ENCODE measurements at places on chromosomes 3 and 15.

DNA sequence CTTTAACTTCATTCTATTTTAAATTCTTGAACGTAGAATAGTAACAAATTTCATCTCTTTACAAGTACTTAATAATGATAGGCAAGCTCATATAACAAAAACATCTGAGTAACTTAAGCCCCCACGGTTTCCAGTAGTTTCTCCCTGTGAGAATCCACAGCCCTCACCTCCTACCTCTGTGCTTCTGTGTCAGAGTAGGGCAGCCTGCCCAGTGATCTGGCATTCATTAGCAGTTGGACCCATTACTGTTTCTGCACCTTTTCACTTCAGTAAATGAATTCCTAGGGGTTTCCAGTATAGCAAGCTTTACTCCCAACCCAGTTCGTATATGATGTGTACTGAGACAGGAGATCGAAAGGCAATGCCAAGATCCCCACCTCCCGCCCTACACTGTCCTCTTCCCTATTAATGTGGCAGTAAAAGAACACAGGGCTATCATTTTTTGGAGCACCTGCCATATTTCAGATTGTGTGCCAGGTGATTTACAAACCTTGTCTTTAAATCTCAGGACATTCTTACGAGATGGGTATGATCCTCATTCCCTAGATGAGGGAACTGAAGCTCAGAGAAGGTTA is 40.8 kb downstream of the EIF2AK4 start:
- no peak for DNase-seq

DNA sequence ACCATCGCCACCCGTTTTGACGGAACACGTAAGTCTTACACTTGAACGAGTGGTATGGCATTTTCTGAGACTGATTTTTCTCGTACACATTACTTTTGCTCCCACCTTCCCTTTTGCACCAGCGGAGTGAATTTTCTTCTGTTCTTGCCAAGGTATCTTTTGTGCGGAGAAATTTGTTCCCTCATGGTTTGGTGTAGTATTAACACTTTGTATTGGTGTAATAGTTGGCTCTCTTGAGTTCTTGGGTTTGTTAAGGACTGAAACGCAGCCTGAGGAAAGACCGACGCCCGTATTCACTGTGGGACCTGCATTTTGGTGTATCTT is 420 bp downstream of the KCNH8 start:
- DNase-seq: no peak

DNA sequence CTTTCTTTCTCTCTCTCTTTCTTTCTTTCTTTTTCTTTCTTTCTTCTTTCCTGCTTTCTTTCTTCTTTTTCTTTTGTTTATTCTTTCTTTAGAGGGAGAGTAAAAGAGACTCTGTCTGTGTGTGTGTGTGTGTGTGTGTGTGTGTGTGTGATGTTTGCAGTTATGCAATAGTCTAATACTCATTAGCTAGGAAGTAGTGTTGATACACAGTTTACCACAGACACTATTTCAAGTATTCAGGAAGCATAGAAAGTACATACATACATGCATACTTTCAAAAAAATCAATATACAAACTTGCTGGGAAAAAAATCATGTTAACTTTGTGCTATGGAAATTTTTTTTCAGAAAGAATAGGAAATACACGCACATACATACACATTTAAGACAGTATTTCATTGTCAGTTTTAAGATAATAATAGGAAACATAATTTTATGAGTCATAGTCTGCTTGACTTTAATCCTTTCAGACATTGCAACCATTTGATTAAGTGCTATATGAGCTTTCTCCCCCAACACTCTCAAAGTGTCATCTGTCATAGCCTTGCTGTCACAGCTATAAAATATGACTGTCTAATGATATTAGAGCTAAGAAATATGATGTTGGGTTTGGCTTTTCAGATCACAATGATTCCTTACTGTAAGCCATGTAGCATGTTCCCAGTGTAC is 74.9 kb upstream of the EPHA3 start:
- no peak for DNase-seq

GRCh38 chr15:85026304-85027032 is 44.8 kb downstream of the PDE8A start:
- DNase-seq: no peak

DNA sequence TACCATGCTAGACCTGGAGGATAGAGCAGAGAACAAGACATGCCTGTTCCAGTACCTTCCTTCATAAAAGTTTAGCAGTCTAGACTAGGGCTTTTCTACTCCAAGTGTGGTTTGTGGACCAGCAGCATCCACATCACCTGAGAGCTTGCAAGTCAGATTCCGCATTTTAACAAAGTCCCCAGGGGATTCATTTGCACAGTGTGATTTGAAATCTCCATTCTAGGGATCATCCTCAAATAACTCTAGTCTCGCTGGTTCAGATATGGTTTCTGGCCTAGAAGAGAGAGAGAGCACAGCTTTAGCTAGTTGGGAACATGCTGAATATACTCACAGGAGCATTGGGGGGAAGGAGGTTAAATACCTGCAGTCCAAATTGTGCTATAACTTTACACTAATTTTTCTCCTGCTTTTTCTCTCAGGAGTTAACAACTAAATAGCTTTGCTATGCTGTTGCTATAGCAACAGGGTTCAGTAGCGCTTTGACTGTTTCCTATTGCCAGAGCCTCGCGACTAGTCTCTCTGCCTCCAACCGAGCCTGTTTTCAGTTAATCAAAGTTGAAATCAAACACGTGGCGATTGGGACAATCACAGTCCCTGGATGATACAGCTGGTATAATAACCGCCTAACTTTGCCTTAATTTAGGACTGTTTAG is 64.0 kb upstream of the RASGRF1 start:
- no peak for DNase-seq

DNA sequence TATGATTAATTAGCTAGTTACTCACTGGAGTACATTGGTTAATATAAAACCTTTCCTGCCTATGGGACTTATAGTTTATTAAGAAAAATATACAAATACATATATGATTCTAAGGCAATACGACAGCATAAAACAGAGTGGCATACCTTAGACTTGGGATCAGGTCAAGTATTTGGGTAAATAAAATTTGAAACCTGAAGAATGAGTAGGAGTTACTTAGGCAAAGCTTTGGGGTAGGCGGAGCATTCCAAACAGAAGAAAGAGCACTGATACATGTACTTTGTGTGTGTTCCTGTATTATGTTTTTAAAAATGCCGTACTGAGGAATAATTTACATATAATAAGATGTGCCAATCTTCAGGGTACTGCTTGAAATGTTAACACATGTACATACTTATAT is 15.1 kb downstream of the ZPLD1 start:
- DNase-seq: no peak

- DNase-seq: no peak
Measured at GRCh38 chr3:37129871-37130270, 44.5 kb downstream of the LRRFIP2 start.

- DNase-seq: no peak
Measured at GRCh38 chr3:114025451-114025850, 30.9 kb downstream of the CCDC191 start.

GRCh38 chr3:44442596-44443309 is 34.7 kb downstream of the ZNF445 start:
- no peak for DNase-seq

DNA sequence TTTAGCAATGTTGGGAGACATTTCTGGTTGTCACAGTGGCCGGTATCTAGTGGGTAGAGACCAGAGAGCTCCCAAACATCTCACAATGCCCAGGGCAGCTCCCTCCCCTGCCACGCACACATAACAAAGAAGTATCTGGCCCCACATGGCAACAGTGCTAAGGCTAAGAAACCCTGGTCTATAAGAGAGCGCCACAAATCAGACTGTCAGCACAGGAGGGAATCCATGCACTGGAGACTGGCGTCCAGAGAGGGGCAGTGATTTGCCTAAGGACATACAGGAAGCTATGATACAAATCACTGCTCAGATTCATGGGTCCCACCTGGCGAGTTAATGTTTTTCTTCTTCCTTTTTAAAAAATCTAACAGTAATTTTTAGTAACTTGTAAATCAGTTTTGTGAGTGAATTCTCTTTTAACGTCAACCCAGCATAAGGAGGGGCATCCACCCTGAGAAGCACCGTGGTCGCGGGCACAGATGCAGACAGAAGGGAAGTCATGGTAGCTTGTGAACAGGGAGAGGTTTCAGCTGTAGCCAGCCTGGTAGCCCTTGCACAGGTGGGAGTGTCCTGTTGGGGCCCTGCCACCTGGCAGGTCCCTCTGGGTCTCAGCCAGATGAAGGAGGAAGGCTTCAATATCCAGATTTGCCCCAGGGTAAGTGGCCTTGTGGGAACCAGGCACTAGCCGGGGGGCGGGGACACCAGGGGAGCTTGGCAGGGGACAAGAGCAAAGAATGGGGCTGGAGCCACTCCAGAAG is 8.7 kb downstream of the ISG20 start:
- DNase-seq: no peak

- DNase-seq: no peak
Measured at GRCh38 chr3:133136114-133137041, 98.2 kb downstream of the TMEM108 start.

DNA sequence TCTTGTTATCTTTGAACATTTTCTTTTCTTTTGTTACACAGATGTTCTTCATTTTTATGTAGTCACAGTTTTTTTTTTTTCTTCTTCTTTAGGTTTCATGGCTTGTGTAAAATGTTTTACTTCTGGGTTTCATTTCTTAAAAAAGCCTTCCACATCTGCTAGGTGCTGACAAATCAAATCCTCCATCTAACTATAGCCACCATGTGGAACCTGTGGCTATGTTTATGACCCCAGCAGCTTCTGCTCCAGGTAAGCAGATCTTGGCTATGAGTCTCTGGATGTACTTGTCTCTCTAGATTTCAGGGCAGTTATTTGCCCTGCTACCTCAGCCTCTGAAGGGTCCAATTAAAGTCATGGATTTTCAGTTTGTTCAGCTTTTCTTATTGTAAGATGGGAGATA is 44.5 kb downstream of the OXSM start:
- no peak for DNase-seq

DNA sequence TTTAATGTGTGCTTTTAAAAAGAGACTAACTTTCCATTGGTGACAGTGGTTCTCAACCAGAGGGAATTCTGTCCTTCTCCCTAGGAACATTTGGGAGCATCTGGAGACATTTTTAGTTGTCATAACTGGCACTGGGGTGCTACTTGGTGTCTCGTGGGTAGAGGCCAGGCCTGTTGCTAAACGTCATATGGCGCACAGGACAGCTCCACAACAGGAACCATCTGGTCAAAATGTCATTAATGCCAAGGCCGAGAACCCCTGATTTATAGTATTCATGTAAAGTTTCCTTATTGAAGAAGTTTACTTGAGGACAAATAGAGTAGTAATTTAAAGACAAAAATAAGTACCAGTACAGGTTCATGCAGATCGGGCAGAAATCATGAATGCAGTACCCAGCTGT is 164.2 kb downstream of the FEZF2 start:
- no peak for DNase-seq

GRCh38 chr15:74373056-74373650 is 5.7 kb upstream of the CYP11A1 start:
- no peak for DNase-seq

- no peak for DNase-seq
Measured at GRCh38 chr15:59818336-59818735, 129.2 kb upstream of the BNIP2 start.

DNA sequence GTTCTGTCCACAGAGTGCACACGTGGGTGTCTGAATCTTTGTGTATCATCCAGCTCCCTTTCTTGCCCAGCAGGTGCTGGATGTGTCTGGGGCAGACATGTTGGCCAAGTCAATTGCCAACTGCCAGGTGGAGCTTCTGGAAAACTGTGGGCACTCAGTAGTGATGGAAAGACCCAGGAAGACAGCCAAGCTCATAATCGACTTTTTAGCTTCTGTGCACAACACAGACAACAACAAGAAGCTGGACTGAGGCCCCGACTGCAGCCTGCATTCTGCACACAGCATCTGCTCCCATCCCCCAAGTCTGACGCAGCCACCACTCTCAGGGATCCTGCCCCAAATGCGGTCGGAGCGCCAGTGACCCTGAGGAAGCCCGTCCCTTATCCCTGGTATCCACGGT is 12.5 kb upstream of the RPP14 start:
- peak; percentile 43 for DNase-seq

GRCh38 chr15:25844981-25845680 is 18.0 kb downstream of the ATP10A start:
- DNase-seq: no peak

- DNase-seq: no peak
Measured at GRCh38 chr15:75745305-75745704, 32.7 kb upstream of the CSPG4 start.

- DNase-seq: no peak
Measured at GRCh38 chr15:47917881-47918280, 200.6 kb downstream of the SEMA6D start.

GRCh38 chr3:85255949-85256348 is 297.2 kb downstream of the CADM2 start:
- no peak for DNase-seq

DNA sequence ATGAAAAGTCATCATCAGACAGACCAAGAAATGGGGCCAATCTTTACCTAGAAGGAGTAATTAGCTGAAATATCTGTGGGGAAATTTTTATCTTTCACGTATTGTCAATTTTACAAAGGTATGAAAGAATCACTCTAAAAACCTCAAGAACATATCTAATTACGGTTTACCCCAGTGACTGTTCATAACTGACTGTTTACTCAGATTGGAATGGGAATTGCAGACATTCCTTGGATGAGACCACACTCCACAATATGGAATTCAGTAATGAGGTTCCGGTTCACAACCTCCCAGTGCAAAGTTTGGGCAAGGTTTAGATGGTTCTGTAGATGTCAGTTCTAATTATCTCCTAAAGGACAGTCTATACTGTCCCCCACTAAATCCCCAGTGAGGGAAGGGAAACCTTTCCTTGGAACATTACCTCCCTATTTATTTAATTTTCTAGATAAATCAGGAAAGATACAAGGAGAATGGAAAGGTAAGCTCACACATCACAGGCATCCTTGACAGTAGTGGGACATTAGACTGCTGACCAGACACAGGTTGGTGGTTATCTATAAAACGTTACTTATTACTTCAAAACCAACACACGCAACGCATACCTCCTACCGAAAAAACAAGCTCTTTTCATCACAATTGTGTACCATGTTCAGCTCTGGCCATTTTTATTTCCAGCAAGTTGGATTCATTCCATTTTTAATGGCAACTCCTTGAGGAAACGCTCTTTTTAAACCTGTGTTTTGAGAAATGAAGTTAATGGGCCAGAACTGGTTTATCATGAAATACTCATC is 129.9 kb downstream of the RORA start:
- no peak for DNase-seq

GRCh38 chr15:88323976-88324740 is 67.6 kb upstream of the NTRK3 start:
- DNase-seq: no peak

DNA sequence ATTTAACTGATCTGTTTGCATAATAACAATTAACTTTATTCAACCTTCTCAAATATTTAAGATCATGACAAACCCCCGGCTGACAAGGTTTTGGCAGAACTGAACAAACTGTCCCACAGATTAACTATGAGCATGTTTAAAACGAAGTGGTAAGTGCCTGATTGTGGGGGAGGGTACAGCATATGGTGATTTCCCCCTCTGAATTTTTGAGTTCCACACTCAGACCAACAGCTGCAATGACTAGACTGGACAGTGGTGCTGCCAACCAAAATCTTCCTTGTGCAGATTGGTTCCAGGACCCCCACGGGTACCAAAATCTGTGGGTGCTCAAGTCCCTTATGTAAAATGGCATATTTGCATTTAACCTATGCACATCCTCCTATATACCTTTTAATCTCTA is 449.5 kb downstream of the SHQ1 start:
- no peak for DNase-seq

All from C1 segment of cervical spinal cord (tissue), 14 donors.